ENCODE measurements at places on chromosomes 6 and 20.

DNA sequence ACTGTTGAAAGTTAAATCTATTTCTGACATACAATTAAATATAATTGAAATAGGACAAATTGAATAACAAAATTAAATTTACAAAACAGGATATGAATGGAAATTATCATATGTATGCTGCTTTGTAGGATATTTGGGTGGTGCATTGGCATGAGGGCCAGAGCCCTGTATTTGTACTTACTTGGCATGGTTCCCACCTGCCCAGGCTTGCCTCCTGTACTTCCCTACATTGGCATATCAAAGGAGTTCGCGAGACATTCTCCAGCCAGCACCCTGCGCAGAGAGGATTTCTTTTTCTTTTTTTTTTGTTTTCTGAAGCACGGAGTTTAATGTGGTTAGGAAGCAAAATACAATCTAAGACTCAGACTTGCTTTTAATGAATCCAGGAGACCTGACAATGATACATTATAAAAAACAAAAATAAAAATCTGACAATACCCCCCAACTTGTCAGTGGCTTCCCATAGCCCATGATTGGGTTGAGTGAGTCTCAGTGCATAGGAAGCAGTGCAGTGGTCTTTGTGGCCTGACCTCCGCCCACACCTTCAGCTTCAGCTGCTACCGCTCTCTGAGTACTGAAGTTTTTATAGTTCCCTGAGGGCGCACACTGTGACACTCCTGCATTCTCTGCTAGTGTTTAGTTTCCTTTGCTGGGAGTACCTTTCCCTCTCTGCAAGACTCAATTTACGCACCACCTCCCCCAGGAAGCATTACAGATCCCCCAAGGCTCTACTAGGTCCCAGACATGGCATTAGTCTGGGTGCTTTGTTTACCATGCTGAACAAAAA lies 440.8 kb downstream of the UTRN start:
- DNase-seq, result no peak

DNA sequence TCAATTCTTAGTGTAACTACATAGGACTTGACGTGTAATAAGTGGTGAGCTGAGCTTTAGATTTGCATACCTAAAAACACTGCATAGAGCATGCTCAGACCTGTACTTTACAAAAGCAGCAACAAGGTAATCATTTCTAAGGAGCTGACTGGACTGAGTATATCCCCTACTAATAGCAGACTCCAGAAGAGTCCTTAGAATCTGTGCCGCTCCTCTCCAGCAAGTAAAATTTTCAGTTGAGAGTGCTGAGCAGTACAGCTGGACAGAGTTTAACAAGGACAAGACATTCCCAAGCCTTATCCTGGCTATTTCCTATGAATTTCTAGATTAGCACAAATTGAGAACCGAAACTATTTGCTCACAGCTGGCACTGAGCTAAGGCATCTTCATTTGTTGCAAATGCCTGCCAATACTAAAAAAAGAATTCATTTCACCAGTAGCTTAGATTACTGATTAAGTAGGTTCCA lies 26.1 kb upstream of the KLHL31 start:
- no peak for DNase-seq

DNA sequence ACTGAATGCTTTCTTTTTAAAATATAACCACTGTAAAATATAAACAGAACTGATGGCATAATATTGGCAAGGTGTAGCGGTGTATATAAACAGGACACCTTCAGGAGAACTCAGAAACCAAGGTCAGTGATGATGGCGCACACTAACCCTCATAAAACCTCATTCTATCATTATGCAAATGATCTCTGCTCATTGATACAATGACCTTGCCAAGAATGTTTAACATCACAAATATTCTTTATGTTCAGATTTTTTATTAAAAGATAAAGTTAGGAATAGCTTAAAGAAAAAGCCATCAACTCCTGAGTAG lies 48.6 kb upstream of the DST start:
- DNase-seq, result no peak

GRCh38 chr6:35164277-35164676 lies 23.1 kb upstream of the TCP11 start:
- DNase-seq, result no peak

GRCh38 chr20:22576733-22577514 lies 7.4 kb downstream of the FOXA2 start:
- no peak for DNase-seq

GRCh38 chr20:57092900-57093530 lies 173.4 kb downstream of the BMP7 start:
- no peak for DNase-seq
